Esophagus muscularis mucosa (tissue), 4 donors: ENCODE measurements at places on chromosomes 1 and 21. TPM values are rescaled to one million over a fixed set of nuclear protein-coding genes. Genes with fewer than 3 reads are reported as not detected.

DNA sequence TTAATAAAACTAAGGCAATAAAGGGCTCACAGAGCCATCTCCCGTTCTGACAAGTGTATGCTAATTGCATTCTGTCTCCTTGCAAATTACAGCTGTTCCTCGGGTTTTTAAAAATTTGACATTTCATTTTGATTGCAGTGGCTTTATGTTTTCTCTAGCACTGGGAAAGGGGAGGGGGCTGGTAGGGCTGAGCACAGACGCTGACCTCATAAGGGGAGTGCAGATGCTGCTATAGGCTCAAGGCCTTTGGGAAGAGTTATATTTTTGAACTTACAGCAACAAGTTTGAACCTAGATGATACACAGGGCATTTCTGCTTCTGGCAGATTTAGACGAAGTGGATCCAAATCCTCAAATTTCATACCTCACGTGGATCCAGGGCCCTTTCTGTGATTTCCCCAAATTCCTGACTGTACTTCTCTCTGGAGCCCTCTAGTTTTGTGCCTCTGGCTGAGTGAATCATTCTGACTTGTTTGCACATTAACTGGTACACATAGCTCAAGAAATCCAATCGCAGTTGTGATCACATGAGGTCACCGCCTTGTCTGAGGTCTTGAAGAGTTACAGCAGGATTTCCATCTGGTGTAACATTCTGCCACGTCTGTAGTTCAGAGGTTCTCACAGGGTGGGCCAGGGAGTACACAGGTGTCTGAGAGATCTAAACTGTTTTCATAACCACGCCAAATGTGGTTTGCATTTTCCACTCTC lies 230.3 kb downstream of the C1orf94 start:
- peak; percentile 77 for DNase-seq

DNA sequence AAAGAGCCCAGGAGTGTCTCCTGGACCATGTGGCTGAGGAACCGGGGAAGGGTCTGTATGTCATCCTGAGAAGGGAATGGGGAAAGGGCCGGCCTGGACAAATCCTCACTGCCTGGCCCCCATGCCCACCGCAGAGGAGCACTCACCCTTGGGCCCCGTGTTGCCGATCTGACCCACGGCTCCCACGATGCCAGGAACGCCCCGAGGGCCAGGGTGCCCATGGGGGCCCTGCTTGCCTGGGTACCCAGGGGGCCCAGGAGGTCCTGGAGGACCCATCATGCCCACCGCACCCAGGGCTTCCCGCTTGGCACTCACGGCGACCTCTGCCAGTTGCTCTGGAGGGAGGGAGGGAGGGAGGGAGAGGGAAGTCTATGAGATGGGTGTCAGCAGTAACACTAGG lies 14.6 kb downstream of the COL9A2 start:
- DNase-seq, result no peak

The KIAA1614 gene
- 15.4 TPM for total RNA-seq

- DNase-seq, result no peak
Observed at GRCh38 chr1:61374156-61374555, 291.8 kb downstream of the NFIA start.

GRCh38 chr1:179351281-179351680 lies 14.5 kb upstream of the AXDND1 start:
- DNase-seq, result no peak

The SLC35D1 gene
- total RNA-seq, result 7.5 TPM

DNA sequence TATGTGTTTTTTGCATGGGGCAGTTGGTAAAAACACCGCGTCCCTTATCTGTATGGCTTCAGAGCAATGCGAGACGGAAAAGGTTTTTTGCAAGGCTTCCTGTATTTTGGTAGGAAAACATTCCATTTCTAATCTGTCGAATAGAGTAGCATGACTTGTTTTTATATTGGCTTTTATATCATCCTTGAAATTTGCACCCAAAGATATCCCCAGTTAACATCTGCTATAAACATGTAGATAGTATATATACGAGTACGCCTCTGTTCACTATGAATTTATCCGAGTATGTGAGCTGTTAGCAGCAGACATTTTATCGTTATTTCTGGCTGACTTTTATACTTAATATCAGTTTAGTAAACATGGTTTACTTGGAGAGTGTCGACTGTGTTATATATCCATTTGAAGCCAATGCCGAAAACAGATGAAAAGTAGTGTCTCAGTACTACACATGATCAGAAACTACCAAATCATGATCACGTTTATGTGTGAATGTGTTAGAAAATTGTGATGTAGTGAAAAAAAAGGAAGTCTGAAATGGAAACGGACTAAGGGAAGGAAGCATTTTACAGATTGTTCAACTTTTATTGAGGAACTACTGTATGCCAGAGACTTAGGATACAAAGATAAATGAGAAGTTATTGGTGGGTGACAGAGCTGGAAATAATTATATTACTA lies 1.0 kb downstream of the LEPR start:
- DNase-seq, result no peak

The OR2T10 gene
- not detected for total RNA-seq

The ADAM30 gene
- not detected for total RNA-seq

The RUNX3 gene
- 4.4 TPM for total RNA-seq

GRCh38 chr1:56399326-56399725 lies 180.0 kb downstream of the PLPP3 start:
- no peak for DNase-seq

The ZNF683 gene
- total RNA-seq, result not detected

The ZMYND12 gene
- total RNA-seq, result 1.7 TPM

The AIRE gene
- total RNA-seq, result not detected
